Stimulated activated CD4-positive, alpha-beta T cell treated with anti-CD3 and anti-CD28 coated beads, Interleukin-4, amount 100 ng/mL, for 1 hour (primary cell): ENCODE measurements at places on chromosomes 5 and 9.

GRCh38 chr9:78707481-78707991 is 410.6 kb downstream of the PSAT1 start:
- no peak for DNase-seq

DNA sequence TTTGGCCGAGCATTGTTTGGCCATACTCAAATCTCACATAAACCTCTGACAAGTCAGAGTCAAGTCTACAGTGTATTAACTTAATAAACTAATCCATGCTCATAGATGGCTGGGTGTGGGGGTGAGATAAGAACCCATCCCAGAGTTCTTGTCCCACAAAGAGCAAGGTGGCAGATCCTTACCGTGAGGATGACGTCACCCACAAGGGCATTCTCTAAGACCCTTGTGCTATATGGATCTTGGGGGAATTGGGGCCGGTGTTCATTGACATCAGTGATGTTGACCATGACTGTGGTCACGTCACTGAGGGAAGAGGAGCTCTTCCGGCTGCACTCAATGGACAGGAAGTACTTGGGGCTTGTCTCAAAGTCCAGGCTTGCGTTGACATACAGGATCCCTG is 62.1 kb downstream of the FAT2 start:
- no peak for DNase-seq

DNA sequence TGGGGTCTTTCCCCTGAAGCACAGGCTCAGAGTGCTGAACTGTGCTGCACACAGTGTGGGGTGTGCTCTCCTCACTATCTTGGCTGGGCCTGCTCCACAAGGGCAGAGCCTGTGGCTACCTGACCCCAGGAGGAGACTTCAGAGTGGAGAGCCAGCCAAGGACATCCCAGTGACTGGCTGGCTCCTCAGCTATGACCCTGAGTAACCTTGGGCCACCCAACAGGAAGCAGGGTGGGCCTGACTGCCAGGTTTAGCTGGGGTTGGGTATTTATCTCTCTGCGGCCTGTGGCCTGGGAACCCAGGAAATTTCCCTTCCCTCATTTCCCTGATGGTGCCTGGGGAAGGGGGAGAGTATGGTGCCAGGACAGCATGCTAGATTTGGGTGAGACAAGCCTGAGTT is 2.1 kb upstream of the EEIG1 start:
- no peak for DNase-seq

- no peak for DNase-seq
These were observed 10.8 kb downstream of the C5orf15 start for GRCh38 chr5:133957591-133957990.

DNA sequence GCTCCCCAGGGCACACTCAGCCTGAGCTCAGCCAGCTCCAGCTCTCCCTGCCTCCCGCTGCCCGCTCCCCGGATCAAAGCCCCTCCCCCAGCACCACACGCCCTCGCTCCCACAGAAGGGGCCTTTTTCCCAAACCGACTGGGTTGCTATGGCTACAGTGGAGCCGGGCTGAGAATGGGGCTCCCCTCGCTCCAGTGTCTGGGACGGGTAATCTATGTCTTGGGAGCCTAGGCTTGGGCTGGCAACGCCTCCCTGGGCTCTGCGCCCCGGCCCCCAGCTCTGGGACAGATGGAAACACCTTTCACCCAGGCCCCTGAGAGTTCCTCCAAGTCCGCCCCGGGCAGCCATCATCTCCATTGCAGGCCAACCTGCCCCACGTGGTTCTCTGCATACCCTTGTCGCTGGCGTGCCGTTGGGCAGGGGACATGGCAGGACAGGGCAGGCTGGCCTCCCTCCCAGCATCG is 29.6 kb downstream of the NOTCH1 start:
- no peak for DNase-seq
